Stimulated activated CD4-positive, alpha-beta T cell treated with anti-CD3 and anti-CD28 coated beads, Interleukin-15, amount 100 ng/mL, for 48 hours (primary cell): ENCODE measurements at places on chromosomes 16 and 17.

GRCh38 chr16:49951574-49952195, 73.3 kb upstream of the CNEP1R1 start:
- no peak for DNase-seq

DNA sequence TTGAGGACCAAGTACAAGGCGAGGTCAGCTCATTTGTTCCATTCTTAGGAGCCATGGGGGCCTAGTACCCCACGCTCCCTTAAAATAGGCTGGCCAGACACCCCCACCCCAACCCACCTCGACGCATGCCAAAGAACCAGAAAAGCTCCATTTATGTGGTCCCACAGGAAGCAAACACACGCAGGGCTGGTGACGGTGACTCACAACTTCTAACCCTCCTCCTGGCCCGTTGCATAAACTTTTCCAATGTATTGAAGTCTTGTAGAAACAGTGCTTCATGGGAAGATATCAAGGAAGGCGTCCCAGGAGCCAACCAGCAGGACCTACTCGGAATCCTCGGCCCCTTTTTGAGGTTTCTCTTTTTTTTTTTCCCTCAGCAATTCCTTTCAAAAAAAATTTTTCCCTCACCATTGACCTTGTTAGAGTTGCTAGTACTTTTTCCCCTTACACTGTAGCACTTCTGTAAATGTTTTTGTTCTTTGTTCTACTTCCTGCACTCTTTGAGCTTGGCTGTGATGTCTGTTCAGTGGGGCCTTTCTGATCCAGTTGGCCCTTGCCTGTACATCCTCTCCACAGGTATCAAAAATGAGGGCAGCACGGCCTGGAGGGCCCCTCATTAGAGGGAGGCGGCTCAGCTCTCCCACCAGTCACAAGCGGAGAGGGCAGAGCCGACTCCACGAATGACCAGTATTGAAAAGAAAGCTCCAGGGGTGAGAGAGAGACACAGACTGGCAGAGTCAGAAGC, 208.3 kb downstream of the RGS9 start:
- DNase-seq, result peak; percentile 14

DNA sequence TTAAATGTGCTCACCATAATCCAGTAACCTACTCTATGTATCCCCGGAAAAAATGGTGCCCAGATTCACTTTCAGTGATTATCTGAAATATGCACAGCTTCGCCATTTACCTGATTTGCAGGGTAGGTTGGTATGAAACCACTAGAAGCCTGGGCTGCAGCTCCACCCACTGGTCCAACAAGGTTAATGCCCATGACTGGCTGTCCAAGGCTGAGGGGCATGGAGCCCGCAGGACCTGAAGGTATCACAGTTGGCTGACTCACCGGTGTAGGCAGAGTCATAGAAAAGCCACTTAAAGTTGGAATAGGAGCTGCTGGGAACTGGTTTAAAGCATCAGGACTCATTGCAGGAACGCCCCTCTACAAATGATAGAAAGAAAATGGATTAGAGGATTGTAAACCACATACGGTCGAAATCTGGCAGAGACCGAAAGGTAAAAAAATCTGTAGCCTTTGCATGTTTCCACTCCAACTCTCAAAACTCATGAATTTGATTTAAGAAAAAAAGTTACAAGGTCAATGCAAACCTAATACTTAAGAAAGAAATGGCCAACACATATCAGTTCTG, 38.6 kb downstream of the SYNRG start:
- peak; percentile 15 for DNase-seq

- no peak for DNase-seq
Measured at GRCh38 chr17:75364078-75364477, 41.4 kb downstream of the GRB2 start.

GRCh38 chr17:57892146-57892819, 42.4 kb upstream of the MRPS23 start:
- peak; percentile 76 for DNase-seq

- DNase-seq, result no peak
Measured at GRCh38 chr17:42179911-42180410, 981 bp downstream of the KCNH4 start.

DNA sequence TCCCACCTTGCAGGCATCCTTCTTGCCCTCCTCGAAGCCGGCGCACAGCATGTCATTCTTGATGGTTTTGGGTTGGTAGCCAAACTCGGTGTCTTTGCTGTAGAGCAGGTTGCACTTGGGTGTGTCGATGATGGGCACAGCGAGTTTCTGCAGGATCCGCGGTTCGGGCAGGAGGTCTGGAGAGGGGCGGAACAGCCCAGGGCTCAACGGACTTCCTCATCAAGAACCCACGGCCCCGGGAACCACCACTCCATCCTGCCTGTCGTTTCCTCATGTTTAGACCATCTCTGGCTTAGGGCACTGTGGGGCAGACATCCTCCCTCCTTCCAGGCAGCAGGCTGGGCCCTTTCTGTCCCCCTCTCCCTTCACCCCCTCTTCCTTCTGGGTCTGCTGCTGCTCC, 6.5 kb downstream of the PRSS27 start:
- no peak for DNase-seq

- no peak for DNase-seq
Measured at GRCh38 chr17:557371-557770, 157.3 kb downstream of the VPS53 start.

GRCh38 chr17:70190959-70191805, 21.9 kb downstream of the KCNJ2 start:
- DNase-seq, result no peak

- DNase-seq, result no peak
Measured at GRCh38 chr16:66746682-66747081, 4.7 kb downstream of the DYNC1LI2 start.

DNA sequence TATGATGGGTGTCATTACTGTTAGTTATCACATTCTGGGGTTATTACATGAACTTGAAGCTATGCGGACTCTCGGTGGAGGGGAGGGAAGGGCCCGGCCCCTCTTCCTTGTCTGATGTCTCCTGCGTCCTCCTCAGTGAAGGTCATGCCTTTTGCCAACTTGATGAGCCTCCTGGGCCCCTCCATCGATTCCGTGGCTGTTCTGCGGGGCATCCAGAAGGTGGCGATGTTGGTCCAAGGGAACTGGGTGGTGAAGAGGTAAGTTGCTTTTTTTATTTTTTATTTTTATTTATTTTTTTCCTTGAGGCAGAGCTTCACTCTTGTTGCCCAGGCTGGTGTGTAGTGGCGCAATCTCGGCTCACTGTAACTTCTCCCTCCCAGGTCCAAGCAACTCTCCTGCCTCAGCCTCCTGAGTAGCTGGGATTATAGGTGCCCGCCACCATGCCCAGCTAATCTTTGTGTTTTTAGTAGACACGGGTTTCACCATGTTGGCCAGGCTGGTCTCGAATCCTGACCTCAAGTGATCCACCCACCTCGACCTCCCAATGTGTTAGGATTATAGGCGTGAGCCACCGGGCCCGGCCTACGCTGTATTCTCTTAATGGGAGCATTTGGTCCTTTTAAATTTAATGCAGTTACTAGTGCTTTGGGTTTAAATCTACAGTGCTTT, 21.6 kb downstream of the POLR3E start:
- peak; percentile 54 for DNase-seq

DNA sequence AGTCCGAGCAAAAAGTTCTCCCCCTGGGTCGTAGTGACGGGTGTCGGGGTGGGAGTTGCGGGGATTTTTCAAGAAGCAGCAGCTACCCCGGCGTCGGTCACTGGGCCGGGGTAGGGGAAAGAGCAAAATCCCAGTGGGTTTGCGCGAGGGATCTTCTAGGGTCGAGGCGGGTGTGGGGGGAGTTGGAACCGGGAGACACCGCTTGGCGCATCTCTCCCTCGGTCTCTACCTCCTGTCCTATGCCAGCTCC, 2.3 kb upstream of the UBTF start:
- DNase-seq, result no peak

- no peak for DNase-seq
Measured at GRCh38 chr17:10169290-10169689, 29.1 kb downstream of the GAS7 start.

DNA sequence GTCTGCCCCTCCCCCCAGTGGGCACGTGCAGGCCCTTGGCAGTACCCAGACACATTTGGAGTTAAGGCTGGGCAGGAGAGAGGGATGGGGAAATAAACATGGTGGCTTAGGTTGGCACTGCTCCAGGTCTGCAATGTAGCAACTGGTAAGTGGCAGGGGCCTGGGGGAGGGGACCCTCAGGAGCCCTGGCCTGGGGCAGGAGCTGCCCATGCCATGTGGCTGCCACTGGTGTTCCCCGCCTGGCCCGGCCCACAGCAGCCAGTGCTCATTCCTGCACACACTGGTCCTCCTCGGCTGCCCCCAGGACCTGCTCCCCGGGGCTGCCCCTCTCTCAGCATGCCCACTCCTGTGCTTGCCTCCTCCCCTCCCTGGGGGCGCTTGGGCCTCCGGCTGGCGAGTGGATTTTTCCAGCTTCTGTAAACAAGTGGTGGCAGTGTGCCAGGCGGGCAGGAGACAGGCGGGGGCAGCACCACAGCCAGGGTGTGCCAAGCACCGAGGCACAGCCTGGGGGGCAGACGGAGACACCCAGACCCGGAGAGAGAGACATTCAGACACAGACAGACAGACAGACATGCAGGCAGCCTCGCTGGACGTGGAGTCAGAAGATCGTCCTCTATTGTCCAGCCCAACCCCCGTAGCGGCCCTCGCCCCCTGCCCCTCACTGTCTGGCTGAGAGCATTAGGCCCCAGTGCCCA, 9.4 kb downstream of the THRA start:
- no peak for DNase-seq

DNA sequence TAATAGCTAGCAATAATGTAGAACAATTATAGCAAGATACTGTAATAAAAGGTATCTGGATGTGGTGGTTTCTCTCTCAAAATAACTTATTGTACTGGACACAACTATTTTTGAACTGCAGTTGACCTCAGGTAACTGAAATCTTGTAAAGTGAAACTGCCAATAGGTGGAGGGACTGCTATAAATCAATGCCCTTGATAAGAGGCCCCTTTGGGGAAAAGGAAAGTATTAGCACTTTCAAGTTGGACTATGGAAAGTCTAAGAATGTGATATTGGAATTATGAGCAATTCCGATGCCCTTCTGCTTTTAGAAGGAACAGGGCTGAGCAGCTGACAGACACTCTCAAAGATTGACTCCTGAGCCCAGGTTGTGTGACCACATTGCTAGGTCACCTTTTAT, 44.5 kb upstream of the ARHGAP44 start:
- no peak for DNase-seq

DNA sequence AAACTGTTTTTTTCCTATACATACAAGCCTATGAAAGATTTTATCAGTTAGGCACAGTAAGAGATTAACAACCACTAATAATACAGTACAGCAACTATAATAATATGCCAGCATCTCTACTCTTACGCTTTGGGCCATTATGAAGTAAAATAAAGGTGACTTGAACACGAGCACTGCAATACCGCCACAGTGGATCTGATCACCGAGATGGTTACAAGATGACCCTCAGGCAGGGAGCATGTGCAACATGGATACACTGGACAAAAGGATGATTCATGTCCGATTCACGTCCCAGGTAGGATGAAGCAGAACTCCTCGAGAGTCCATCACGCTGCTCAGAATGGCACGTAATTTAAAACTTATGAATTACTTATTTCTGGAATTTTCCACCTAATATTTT, 10.5 kb downstream of the PELP1 start:
- DNase-seq, result no peak

DNA sequence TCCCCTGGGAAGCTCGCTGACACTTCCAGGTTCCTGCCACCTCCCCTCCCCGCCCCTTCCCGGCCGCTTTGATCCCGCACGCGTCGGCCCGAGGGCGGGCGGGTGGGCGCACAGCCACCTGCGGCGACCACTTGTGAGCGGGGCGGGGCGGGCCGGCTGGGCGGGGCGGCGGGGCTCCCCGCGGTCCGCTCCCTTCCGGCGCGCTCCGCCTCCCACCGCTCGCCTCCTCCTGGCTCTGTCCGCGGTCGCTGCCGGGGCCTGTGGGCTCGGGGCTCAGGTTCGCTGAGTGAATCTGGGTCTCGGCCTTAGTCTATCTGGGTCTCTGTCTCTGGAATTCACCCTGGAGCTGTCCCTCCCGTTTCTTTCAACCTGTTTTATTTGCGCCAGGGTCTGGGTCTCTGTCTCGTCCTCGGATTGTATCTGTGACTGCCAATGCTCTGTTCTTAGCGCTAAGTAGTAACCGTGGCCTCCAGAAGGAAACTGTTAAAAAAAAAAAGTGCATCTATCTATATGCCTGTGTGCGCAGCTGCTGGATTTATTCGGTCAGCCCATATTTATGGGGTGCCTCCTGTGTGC, 2.7 kb upstream of the HES7 start:
- DNase-seq, result no peak

- DNase-seq, result peak; percentile 68
Measured at GRCh38 chr16:8567355-8568230, 22.7 kb downstream of the TMEM114 start.

DNA sequence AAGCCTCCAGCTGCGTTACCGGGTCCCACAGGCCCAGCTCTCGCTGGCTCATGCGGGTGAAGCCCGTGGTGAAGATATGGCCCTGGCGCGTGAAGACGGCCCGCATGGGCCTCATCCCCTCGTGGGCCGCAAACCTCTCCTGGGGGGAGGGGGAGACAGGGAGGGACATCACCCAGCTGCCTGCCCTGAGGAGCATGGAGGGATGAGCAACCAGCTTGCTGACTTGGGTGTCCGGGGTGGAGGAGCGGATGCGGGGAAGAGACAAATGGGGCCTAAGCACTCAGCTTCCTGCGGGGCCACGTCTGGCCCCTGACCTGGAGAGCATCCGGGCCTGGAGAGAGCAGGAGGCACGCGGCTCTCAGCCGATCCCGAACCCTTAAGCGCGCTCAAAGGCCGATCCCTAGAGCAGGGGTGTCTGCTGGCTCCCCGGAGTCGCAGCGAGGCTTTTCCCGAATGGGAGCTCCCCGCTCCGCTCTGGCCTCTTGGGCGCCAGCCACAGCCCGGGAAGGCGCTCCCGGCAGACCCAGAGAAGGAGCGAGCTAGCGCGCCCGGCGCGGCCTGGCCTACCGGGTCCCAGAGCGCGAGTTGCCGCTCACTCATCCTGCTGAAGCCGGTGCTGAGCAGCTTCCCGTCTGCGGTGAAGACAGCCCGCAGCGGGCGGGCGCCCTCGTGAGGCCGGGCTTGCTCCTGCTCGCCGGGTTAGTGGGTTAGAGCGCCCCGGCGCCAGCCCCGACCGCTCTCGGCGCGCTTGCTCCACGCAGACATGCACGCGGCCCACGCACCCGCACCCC, 5.0 kb downstream of the CORO6 start:
- DNase-seq, result peak; percentile 83

GRCh38 chr16:84919708-84920107, 91.6 kb downstream of the ZDHHC7 start:
- no peak for DNase-seq
